Foreskin keratinocyte (primary cell): ENCODE measurements at places on chromosomes 5 and 9.

DNA sequence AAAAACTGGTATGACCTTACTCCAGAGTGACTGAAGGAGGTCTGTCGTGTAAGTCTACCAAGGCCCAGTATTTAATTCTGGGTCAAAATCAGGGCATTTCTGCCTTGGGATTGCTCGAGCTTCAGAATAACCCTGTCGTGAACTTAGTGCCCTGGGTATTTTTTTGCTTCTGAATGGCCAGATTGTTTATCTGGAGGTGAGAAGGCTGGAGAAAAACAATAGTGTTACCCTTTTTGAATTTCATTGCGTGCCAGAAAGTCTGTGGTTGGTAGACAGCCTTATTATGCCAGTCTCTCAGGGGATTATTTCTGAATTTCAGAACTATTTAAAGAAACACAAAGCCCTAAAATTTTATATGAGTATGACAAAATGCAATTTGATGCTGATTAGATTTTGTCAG, 323.4 kb downstream of the CSNK1G3 start:
- no peak for DNase-seq

DNA sequence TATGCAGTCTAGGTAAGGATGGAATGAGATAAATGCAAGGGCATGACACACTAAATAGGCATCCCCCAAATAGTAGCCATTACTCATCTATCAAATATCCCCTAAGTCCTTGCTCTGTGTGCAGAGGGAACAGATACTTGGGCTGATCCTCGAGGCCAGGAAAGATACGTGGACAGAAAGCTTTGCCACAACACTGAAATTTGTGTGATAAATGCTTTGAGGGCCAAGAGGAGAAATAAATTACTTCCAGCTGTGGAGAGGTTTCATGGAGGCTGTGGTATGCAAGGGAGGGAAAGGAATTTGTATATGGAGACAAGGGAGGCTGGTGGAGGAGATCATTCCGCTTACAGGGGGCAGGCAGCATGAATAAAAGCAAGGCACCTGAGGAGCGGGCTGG, 18.5 kb downstream of the ATOX1 start:
- DNase-seq: peak; percentile 86

DNA sequence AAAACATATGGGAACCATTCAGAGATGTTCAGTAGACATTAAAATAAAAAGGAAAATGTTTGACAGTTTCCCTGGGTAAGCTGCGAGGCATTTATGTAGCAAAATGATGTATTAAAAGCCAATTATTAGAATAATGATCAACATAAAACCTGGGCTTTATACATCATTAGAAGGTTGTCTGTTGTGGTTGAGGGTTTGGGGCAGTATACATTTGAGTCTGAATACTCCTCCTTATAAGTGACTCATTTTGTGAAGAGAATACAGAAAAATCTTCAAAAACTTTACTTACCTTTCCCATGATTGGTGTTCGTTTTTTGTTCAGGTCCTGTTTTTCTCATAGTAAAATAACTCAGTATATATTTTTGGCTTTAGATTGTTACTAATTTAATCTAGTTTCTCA, 119.5 kb downstream of the ZCCHC7 start:
- no peak for DNase-seq

DNA sequence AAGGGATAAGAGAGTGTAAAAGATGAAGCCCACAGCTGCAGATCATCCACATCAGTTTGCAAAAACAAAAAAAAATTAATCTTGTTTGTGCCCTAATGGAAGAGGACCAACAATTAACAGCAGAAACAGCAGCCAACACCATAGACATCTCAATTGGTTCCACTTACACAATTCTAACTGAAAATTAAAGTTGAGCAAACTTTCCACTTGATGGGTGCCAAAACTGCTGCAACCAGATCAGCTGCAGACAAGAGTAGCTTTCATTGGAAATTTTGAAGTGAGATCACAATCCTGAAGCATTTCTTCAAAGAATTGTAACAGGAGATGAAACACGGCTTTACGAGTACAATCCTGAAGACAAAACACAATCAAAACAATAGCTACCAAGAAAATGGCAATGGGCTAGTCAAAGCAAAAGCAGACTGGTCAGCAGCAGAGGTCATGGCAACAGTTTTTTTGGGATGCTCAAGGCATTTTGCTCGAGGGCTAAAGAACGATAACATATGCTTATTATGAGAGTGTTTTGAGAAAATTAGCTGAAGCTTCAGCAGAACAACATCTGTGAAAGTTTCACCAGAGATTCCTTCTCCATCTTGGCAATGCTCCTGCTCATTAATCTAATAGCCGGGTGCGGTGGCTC, 4.1 kb upstream of the RBM27 start:
- no peak for DNase-seq

DNA sequence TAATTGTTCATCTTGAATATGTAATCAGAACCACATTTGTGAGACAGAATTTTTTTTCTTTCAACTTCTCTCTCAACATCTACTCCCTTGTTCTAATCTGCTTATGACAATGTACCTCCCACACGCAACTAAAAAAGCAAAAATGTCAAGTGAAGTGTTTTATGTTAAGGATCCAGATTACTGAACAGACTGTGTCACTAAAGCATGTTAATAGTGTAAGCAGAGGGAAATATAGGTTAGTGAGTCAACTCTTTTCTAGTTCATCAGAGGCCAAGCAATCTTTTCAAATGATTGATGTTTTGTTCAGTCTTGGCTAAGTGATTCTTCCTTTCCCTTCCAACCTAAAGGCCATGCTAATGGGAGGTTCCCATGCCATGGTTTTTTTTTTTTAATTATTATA, 34.7 kb upstream of the IDNK start:
- no peak for DNase-seq

DNA sequence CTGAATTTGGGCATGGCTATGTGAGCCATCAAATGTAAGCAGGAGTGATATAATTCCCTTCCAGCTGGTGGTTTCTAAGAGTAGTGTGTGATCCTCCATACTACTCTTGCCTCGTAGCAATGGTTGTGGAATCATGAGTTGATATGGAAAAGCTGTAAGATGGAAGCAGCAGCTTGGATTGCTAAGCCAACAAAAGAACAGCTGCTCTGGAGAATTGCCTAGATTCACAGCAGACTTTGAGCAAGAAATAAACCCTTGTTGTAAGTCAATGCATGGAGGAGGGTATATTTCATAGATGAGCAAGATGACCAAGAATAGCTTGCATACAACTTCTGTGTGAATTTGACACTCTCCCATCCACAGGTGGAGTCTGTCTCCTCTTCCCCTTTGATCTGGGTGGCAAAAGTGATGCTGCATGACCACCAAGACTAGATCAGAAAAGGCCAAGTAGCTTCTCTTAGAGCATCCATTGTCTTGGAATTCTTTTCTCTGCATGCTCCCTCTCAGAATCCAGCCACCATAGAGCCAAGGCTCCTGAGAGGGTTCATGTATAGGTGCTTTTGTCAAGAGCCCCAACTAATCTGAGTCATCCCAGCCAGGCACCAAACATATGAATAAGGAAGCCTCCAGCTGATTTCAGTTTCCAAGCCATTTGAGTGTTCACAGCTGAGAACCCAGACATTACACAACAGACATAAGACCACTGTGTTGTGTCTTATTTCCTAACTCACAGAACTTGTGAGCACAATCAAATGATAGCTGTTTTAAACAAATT, 79.0 kb downstream of the PRLR start:
- DNase-seq: no peak

- no peak for DNase-seq
These were observed 104.0 kb downstream of the ERCC6L2 start for GRCh38 chr9:95979446-95979845.

DNA sequence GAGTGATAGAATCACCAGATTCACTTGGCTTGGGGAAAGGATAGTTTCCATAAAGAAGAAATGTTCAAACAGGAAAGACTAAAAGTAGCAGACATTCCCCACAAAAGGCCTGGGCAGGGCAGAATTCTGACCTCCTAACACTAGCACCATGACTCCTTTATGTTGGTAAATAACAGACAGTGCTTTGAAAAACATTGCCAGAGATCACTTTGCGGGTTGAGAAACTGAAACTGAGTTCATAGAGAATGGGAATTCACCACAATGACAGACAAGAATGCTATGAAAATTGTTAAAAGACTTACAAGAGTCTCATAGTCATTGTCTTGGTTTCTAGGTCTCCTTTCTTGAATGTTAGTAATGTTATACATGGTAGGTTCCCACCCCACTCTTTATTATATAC, 172.5 kb upstream of the GLRA1 start:
- DNase-seq: no peak
